Erythroblast (primary cell): ENCODE measurements at places on chromosomes 2 and 18.

GRCh38 chr2:37705191-37705590 lies 33.7 kb upstream of the CDC42EP3 start:
- no peak for DNase-seq

DNA sequence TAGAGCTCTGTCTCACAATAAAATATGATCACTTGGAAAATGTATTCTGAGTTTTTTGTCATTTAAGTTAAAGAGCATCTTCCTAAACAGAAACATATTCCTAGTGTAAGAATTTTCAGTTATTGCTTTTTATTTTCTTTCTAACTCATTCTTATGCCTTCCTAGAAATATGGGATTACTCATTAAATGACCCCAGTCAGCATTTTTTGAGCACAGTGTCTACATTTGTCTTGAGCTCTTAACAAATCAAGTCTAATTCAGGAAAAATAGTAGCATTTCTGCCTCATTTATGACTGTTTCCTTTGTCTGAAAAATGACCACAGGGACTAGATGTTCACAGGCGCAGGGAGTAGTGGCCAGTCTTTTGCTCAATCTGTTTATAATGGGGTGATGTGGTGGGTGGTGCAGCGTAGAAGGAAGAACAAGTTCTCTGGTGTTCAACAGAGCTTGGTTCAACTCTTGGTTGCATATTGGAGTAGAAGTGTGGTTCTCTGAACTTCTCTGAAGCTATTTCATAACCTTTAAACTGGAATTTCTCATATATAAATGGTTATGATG lies 267.1 kb downstream of the CYRIA start:
- DNase-seq, result no peak

- no peak for DNase-seq
Observed at GRCh38 chr2:207239754-207240494, 74.2 kb upstream of the KLF7 start.

DNA sequence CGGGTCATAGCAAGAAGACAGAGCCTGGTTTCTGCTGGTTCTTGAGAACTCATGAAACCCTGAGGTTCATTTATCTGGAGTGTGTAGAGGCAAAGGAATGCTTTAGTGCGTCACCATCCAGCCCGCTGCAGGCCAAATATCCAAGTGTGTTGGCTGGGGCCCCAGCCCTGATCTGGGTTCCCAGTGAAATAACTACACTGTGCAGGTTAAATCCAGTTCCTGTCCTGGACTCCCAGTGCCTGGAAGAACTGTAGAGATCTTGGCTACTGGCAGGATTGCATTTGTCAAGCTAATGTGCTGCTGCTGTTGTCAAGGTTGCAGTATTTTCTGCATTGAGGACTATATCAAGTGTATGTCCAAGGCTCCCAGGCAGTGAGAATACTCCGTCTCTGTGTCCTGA lies 89.9 kb downstream of the MAPK4 start:
- no peak for DNase-seq

- DNase-seq, result no peak
Observed at GRCh38 chr2:227324642-227324994, 433 bp upstream of the MFF start.

DNA sequence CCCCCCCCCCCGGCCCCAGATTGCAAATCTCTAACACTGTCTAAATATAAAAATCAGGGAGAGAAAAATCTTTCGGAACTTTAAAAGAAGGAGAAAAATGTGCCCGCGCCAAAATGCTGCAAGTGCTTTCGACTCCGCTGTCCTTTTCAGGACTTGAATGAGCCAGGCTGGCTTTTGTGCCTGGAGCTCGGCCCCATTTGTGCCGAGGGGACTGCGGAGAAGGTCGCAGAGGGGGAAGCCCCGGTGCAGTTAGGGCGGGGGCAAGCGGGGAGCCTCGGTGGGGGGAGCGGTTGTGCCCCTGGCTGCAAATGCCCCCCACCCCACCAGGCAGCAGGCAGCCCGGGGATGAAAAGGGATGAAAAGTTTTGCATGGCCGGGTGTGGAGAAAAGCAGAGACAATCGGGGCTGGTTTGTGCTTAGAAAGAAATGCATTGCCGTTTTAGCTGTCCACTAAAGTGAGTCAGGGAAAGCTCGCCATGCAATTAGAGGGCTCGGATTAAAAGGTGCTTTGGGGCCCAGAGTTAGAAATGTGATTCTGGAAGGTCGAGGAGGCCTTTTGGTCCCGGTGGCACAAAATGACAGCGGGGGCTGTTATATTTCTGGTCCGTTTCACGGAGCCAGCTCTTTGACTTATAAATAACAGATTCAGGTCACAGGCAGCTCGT lies 1.6 kb downstream of the INHBB start:
- no peak for DNase-seq

DNA sequence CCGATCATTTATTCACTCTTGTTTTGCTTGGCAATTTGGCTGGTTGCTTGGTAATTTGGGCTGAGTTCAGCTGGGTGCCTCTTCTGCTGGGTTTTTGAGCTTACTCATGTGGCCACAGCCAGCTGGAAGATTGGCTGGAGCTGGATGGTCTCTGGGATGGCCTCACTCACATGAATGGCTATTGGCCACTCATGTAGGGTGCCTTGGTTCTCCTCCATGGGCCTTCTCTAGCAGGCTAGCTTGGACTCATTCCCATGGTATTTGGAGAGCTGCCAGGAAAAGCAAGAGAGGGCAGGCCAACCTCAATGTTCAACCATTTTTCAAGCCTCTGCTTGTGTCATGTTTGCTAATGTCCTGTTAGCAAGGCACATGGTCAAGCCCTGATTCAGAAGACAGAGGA lies 16.9 kb downstream of the ZAP70 start:
- no peak for DNase-seq

- DNase-seq, result peak; percentile 12
Observed at GRCh38 chr2:102422910-102423309, at the start of gene IL18RAP. Gene IL18RAP (plus strand): TSS chr2:102423160. CDS start chr2:102423278, 118 bp downstream.

- DNase-seq, result no peak
Observed at GRCh38 chr2:31247711-31248110, 13.8 kb downstream of the EHD3 start.

GRCh38 chr2:105748566-105748965 lies 3.9 kb downstream of the NCK2 start:
- no peak for DNase-seq

DNA sequence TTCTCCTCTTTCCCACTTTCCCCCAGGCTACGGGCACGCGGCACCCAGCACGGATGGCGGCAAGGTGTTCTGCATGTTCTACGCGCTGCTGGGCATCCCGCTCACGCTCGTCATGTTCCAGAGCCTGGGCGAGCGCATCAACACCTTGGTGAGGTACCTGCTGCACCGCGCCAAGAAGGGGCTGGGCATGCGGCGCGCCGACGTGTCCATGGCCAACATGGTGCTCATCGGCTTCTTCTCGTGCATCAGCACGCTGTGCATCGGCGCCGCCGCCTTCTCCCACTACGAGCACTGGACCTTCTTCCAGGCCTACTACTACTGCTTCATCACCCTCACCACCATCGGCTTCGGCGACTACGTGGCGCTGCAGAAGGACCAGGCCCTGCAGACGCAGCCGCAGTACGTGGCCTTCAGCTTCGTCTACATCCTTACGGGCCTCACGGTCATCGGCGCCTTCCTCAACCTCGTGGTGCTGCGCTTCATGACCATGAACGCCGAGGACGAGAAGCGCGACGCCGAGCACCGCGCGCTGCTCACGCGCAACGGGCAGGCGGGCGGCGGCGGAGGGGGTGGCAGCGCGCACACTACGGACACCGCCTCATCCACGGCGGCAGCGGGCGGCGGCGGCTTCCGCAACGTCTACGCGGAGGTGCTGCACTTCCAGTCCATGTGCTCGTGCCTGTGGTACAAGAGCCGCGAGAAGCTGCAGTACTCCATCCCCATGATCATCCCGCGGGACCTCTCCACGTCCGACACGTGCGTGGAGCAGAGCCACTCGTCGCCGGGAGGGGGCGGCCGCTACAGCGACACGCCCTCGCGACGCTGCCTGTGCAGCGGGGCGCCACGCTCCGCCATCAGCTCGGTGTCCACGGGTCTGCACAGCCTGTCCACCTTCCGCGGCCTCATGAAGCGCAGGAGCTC lies 35.4 kb downstream of the KCNK3 start:
- DNase-seq, result peak; percentile 43

DNA sequence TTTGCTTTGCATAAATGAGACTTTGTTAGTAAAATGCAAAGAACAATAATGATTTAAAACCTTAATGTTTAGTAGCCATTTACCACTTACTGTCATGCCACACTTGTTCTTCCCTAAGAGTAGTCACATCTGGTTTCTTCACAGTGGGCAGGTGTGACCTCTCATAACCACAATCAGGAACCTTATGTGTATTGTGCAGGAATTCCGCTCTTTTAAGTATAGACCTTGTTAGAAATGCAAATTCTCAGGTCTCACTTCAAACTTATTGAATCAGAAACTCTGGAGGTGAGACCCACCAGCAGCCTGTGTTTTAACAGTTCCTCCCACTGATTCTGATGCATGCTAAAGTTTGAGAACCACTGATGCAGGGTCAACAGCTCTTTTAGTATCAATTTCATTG lies 518.8 kb upstream of the MEX3C start:
- no peak for DNase-seq

DNA sequence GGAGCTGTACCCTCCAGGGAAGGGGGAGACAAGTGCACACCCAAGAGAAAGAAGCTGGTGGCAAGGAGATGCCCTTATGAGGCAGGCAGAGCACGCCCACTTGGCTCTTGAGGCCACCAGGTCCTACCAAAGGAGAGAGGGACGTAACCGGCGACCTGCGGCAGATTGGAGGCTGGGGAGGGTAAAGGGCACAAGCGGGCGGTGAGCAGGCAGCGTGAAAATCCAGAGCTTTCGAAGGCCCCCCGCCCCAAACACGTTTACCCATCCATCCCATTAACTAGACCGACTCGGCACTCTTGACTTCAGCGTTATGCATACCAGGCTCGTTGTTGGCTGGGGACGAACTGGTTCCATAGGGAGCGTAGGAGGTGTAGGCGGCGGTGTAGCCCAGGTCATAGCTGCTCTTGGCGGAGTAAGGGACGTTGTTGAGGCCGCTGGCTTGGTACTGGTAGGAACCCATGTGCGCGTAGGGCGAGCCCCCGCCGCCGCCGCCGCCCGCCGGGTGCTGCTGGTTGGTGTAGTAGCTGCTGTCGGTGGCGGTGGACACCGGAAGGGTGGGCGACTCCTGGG lies 794 bp downstream of the DLX2 start:
- peak; percentile 52 for DNase-seq

GRCh38 chr2:65919550-65920188 lies 487.3 kb upstream of the SPRED2 start:
- no peak for DNase-seq

DNA sequence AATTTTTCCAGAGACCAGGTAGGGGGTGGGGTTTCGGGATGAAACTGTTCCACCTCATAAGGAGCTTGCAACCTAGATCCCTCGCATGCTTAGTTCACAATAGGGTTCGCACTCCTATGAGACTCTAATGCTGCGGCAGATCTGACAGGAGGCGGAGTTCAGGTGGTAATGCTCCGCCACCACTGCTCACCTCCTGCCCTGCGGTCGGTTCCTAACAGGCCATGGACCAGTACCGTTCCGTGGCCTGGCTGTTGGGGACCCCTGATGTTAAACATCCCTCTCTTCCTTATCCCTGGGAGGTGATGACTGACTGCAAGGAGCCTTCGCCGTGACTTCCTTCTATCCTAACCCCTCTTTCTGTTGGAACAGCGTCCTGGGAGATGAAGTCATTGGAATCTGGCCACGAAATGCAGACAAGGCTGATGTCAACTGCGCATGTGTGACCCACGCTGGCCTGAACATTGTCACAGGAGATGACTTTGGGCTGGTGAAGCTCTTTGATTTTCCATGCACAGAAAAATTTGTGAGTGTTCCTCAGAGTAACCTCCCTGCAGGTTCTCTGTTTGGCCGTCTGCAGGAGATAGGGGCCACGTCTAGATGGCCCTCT lies 82.4 kb downstream of the RTN4 start:
- DNase-seq, result no peak

DNA sequence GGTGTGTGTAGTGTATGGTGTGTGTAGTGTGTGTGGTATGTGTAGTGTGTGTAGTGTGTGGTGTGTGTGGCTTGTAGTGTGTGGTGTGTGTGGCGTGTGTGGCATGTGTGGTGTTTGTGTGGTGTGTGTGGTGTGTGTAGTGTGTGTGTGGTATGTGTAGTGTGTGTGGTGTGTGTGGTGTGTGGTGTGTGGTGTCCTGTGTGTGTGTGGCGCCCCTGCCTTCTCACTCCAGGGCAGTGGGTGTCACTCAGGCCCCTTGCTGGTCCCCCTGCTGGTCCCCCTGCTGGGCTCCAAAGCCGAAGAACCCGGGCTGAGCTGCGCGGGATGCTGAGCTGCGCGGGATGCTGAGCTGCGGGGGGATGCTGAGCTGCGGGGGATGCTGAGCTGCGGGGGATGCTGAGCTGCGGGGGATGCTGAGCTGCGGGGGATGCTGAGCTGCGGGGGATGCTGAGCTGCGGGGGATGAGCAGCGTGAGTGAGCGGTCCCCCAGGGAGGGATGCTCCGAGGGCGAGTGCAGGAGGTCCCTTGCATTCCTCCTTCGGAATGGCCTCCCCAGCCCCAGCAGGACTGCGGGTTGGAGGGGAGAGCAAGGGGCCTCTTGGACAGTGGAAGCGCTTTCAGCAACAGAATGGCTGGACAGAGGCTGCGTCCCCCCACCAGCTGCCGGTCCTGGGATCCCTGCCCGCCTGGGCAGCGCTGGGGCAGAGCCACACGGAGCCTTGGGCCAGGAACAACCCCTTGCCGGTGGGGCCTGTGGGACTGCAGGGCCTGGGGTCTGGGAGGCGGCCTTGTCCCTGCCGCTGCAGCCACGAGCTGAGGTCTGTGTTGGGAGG lies 3.4 kb upstream of the RTP5 start:
- peak; percentile 79 for DNase-seq

GRCh38 chr2:241330616-241330981 lies 14.9 kb downstream of the SEPTIN2 start:
- no peak for DNase-seq

DNA sequence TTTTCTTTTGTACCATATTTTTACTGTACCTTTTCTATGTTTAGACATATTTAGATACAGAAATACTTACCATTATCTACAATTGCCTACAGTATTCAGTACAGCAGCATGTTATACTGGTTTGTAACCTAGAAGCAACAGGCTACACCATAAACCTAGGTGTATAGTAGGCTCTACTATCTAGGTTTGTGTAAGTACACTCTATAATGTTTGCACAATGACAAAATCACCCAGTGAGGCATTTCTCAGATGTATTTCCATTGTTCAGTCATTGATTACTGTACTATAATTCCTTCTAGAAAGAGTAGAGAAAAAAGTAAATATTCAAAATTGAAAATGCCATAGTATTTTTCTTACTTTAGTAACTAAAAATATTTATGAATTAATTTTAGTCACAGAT lies 490.1 kb upstream of the REG3G start:
- no peak for DNase-seq

DNA sequence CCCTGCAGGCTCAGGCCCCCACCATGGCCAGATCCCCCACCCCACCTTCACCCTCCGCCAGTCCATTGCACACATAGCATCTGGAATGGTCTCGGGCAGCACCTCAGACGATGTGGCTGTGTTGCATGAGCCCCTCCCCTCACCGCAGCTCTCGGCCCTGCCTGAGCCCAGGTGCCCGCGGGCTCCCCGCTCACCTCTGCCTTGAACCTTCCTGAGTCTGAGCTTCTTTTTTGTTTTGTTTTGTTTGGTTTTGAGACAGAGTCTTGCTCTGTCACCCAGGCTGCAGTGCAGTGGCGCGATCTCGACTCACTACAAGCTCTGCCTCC lies 20.1 kb downstream of the RRM2 start:
- DNase-seq, result no peak

GRCh38 chr2:17804358-17804757 lies 11.9 kb upstream of the MSGN1 start:
- DNase-seq, result no peak

- DNase-seq, result no peak
Observed at GRCh38 chr2:28158791-28159190, 233.9 kb upstream of the FOSL2 start.

- DNase-seq, result no peak
Observed at GRCh38 chr2:30235859-30236535, 4.7 kb downstream of the LBH start.

- no peak for DNase-seq
Observed at GRCh38 chr2:111982822-111983221, 72.2 kb upstream of the TMEM87B start.
